Stimulated activated CD4-positive, alpha-beta T cell treated with anti-CD3 and anti-CD28 coated beads, TNF-alpha, amount 100 ng/mL, for 1 hour (primary cell): ENCODE measurements at places on chromosomes 13 and 19.

DNA sequence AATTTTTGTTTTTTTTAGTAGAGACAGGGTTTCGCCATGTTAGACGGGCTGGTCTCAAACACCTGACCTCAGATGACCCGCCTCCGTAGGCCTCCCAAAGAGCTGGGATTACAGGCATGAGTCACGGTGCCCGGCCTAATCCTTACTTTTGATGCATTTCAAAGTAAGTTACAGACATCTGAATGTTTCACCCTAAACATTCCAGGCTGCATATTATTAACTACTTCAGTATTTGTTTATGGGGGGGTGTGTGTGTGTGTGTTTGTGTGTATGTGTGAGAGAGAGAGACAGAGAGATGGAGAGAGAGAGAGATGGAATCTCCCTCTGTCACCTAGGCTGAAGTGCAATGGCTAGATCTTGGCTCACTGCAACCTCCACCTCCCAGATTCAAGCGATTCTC, 13.1 kb downstream of the SULT2B1 start:
- no peak for DNase-seq

- DNase-seq = no peak
These were observed 5.5 kb upstream of the ADAMTS10 start for GRCh38 chr19:8615813-8616596.

- DNase-seq = peak; percentile 27
These were observed 15.4 kb upstream of the SBNO2 start for GRCh38 chr19:1189419-1189818.

DNA sequence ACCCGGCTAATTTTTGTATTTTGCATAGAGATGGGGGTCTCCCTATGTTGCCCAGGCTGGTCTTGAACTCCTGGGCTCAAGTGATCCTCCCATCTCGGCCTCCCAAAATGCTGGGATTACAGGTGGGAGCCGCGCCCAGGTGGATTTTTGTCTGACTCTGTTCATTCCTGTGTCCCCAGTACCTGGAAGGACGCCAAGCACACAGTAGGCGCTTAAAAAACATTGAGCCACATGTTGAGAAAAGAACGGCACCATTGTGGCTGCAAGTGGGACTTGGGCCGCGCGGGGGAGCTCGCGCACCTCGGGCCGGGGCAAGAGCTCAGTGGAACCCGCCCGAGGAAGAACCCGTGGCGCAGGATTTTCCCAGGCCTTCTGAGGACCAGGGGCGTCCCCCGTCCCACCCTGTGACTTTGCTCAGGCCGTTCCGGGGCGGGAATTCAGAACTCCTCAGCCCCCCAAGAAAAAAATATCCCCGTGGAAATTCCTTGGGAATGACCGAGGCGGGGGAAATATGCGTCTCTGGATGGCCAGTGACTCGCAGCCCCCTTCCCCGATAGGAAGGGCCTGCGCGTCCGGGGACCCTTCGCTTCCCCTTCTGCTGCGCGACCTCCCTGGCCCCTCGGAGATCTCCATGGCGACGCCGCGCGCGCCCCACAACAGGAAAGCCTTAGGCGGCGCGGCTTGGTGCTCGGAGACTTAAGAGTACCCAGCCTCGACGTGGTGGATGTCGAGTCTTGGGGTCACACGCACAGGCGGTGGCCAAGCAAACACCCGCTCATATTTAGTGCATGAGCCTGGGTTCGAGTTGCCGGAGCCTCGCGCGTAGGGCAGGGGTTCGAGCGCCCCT, 1.4 kb upstream of the ICAM1 start:
- peak; percentile 89 for DNase-seq

DNA sequence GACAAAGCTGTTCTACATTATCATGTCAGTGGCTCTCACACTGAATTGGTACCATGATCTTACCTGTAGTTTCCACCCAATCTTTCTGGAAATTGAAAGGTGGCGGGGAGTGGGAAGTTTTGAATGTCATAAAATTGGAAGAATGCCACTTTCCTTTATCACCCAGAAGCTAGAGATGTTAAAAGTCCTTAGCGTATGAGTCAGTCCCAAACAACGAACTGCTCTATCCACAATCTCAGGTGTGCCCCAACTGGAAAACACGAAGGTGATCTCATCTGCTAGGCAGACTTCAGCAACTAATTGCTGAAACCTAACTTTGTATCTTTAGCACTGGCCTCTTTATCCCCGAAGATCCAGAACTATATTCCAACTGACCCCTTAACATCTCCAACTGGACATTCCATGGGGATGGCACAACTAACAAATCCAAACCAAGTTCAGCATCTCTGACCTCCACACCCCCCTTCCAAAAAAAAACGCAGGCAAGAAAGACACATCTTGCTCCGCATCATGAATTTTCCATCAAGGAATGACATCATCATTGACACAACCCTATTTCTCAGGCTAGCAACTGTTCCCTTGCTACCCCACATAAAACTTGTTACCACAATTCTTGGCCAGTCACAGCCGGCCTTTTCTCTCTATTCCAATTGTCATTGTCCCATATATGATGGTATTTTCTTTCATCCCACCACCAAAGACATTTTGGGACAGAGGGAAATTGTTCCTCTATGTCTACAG, 175.4 kb downstream of the KLF12 start:
- DNase-seq = no peak

- DNase-seq = no peak
These were observed 10.4 kb upstream of the SOHLH2 start for GRCh38 chr13:36224730-36225129.

DNA sequence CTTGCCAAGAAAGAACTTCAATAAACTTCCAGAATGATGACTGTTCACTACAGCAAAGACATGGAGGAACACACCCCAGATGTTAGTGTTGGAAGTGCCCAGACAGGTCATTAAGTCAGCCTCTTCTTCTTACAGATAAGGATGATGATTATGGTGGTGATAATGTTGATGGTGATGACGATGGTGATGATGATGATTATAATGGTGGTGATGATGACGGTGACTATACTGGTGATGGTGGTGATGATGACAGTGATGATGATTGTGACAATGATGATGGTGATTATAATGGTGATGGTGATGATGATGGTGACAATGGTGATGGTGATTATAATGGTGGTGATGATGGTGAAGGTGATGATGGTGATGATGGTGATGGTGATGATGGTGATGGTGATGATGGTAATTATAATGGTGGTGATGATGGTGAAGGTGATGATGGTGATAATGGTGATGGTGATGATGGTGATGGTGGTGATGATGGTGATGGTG, 8.4 kb downstream of the C13orf46 start:
- no peak for DNase-seq

GRCh38 chr13:101423872-101424271, 7.6 kb upstream of the NALCN start:
- no peak for DNase-seq

DNA sequence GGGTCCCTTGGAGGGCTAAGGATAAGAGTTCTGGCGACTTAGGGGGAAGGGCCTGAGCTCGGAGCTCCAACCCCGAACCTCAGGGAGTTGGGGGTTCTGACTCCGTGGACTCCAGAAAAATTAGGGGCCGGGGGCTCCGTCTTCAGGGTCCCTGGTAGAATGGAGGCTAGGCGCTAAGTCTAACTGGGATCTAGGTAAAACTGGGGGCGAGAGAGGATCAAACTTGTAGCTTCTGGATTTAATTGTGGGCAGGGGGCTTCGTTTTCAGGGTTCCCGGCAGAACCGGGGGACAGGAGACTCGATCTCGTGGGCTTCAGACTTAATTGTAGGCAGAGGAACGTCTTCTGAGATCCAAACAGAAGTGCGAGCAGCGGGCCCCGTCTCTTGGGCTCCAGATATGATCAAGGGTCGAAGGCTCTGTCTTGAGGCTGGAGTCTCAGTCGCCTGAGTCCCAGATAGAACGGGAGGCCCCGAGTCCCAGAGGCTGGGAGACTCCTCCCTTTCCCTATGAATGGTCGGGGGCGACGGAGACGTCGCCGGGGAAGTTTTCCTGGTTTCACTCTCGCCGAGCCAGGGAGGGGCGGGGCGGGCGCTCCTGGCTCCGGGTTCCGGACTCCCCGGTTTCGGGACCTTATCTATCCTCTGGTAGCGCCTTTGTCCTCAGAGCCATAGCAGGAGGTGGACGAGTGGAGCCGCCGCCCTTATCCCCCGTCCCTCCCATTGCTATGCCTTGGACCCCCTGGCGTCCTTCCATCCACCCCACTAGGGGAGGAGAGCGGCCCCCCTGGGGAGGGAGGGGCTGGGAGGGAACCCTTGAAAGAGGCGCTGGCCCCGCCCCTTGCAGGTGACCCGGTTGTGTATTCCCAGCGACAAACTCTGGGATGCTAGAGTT, 1.3 kb downstream of the NECTIN2 start:
- DNase-seq = no peak

GRCh38 chr19:57747472-57747807, 825 bp downstream of the ZNF776 start:
- no peak for DNase-seq

DNA sequence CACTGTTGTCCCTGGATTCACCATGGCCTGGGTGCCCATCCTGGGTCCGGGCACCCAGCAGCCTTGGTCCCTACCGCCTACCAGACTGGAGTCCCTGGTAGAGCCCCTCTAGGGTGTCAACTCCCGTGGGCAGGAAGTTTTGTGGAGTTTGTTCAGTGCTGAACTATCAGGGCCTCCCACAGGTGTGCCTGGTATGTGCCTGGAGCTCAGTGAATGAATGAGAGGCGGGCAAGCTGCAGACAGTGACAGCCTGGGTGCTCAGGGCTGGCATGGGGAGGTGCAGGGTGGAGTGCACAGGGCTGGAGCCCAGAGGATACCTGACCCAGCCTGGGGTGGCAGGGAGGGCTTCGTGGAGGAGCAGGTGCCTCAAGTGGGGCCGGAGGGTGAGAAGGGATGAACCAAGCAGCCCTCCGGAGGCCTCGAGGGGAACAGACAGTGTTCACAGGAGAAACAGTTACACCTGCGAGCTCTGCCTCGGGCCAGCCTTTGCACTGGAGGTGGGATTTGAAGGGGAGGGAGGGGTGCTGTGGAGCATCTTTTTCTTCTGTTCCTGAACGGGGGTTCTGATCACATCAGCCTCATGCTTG, 29.6 kb downstream of the PAK4 start:
- no peak for DNase-seq

DNA sequence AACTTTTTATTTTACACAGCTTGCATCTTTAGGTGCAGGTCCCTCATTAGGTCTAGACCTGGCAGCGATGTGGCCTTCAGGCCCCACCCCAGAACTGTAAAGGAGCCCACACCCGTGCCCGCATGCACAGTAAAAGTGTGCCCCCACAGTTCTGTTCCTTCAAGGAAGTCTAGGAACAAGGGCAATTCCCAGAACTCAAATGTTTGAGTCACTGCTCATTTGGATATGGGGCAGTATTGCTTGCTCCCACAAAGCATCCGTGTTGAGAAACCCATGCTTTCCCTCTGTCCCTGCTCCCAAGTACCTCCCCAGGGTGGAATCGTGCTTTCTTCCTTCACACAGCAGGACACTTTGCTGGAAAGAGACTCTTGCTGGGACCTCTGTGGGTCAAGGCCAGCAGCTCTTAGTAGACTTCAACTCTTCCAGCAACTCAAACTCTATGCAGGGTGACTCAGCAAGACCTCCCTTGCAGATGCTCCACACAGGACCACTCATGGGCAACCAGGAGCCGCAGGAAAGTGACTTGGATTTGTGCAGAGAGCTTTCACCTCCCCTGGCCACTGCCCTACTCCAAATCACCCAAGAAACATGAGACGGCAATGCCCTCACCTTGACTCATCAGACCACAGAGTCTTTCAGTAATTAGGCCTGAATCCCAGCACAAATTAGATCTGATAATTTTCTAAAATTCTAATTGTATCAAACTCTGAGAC, 12.3 kb downstream of the SLC7A1 start:
- no peak for DNase-seq

- DNase-seq = no peak
These were observed 243.5 kb downstream of the SUCLA2 start for GRCh38 chr13:47757466-47758080.

GRCh38 chr13:27007166-27007565, 164.4 kb downstream of the USP12 start:
- no peak for DNase-seq

- no peak for DNase-seq
These were observed 30.3 kb upstream of the CEACAM4 start for GRCh38 chr19:41657157-41657556.

DNA sequence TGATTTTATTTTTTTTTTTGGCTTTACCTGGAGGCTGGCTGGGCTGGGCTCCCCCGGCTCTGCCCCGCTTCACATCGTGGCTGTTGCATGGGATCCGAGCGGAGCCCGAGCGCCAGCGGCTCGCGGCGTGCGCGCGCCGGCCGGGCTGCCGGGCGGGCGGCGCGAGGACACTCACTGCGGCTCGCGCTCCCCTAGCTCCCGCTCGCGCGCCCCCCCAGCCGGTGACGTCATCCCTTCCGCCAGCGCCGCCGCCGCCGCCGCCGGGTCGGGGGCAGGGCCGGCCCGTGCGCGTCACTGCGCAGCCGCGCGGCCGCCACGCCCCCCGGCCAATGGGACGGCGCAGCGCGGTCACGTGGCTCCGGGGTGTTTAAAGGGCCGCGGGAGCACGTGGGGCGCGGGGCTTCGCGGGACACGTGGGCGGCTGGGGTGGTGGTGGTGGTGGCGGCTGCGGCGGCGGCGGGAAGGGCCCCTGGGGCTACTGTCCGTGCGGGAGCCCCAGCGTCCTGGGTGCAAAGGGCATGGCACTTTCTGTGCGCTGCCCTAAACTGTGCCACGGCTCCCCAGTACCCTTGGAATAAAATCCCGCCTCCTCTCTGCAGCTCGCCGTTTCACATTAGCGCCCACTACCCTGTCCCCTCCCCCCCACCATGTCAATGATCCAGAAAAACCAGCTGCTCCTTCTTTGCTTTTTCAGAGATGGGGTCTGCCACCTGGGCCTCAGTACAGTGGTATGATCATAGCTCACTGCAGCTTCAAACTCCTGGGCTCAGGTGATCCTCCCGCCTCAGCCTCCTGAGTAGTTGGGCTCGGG, at the start of gene PTPRS:
Gene PTPRS, minus strand, starts transcription at position 176 of the 811 bp plus-strand sequence. CDS start 54,672 bp downstream, outside the sequence.
- DNase-seq = peak; percentile 25

GRCh38 chr19:54096617-54097106, 3.9 kb downstream of the OSCAR start:
- no peak for DNase-seq

DNA sequence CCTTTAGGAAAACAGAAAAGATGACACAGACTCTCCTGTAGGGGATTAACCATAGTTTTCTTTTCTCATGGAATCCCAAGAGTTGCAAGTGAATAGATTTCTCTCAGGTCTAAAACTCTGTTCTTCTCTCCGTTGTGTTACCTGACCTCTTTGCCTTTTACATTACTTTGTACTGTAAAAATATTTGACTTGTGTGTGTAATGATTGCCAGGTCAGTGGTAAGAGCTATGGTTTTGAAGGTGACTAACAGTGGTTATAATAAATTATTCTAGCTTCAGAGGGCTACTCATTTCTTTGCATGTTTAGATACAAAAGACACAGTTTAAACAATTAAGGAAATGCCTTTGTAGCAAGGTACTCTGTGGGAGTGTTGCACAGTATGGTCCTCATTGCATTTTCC, 23.0 kb upstream of the PSG2 start:
- no peak for DNase-seq

GRCh38 chr13:75222031-75222430, 259.9 kb downstream of the TBC1D4 start:
- DNase-seq = no peak
